ENCODE measurements at places on chromosomes 7 and 10. TPM values are rescaled to one million over a fixed set of nuclear protein-coding genes. Genes with fewer than 3 reads are reported as not detected.

DNA sequence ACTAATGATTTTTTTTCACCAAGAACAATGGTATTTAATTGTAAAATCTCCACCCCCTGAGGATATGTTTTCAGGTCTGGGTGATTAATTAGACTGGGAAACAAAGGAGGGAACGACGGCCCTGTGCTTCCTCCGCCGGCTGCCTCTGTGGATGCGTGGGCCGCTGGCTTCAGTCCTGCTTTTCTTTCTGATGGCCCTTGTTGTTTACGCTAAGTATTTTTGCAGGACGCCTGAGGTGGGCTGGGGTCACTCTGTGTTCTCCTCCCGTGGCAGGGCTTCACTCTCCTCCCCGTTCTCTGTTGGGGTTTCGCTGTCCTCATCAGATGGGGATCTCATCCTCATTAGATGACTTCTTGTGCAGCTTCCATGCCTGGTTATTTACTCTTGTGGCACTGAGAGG is 5.2 kb upstream of the ACBD5 start:
- no peaks in the 10 kb centered on the region for H3K27me3 ChIP-seq
- H3K27ac ChIP-seq = no peak overlapping the region
- H3K4me3 ChIP-seq = no peak overlapping the region
- DNase-seq = no peak

GRCh38 chr7:127798023-127798422 is 146.0 kb downstream of the SND1 start:
- H3K36me3 ChIP-seq = no peaks in the 10 kb centered on the region
- DNase-seq = peak; percentile 48
- H3K4me1 ChIP-seq = no peaks in the 10 kb centered on the region
- no peak overlapping the region for H3K27ac ChIP-seq
- H3K4me3 ChIP-seq = no peak overlapping the region

DNA sequence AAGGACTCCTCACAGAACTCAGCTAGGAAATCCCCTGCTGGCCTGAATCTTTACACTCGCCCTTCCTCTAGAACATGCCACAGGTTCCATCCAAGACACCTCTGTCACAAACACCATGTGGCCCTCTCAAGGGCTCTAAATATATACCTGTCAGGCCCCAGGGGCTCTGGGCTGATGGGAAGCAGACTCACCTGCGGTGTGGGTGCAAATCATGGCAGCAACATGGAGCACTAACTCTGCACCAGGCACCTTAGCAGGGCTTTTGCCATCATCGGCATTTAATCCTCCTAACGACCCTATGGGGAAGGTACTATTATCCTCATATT is 17.3 kb downstream of the SH3PXD2A start:
- no peaks in the 10 kb centered on the region for H3K27me3 ChIP-seq
- no peak for DNase-seq
- no peak overlapping the region for H3K27ac ChIP-seq
- no peaks in the 10 kb centered on the region for H3K36me3 ChIP-seq

FAM20C gene
- 52.9 TPM for total RNA-seq

GHRHR gene
- total RNA-seq = not detected

Measured in fibroblast of lung (primary cell).